NCI-H1105 treated with DMSO at 0.1 percent for 48 hours (cell line): ENCODE measurements at places on chromosomes 12 and 14.

DNA sequence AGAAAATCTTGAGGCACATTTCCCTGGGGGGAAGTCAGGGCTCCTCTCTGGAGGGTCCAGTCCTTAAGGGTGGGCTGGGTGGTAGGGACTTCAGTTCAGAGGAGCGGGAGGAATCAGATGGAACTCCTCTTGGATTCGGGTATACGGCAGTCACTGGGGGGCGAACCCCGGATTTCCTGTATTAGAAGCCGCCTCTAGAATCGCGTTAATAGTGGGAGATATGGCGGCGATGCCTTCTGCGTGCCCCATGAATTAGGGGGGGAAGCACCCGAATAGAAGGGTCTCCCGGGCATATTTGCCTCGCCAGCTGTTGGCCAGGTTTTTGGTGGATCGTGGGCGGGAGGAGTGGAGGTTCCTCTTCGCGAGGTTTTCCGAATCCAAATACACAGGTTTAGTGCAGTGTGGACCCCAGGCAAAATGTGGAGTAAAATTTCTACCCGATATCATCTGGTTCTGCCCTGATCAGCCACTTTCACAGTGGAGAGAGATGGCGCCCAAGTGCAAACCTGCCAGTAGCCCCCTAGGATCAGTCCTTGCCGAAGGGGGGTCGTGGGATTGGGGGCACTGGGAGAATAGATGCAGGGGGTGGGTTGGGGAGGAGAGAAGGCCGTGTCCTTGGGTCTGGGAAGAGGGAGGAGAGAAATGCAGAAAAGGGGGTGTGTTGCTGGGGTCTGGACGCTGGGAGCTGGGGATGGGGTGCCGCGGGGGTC lies 628 bp downstream of the MEG3 start:
- DNase-seq: no peak

DNA sequence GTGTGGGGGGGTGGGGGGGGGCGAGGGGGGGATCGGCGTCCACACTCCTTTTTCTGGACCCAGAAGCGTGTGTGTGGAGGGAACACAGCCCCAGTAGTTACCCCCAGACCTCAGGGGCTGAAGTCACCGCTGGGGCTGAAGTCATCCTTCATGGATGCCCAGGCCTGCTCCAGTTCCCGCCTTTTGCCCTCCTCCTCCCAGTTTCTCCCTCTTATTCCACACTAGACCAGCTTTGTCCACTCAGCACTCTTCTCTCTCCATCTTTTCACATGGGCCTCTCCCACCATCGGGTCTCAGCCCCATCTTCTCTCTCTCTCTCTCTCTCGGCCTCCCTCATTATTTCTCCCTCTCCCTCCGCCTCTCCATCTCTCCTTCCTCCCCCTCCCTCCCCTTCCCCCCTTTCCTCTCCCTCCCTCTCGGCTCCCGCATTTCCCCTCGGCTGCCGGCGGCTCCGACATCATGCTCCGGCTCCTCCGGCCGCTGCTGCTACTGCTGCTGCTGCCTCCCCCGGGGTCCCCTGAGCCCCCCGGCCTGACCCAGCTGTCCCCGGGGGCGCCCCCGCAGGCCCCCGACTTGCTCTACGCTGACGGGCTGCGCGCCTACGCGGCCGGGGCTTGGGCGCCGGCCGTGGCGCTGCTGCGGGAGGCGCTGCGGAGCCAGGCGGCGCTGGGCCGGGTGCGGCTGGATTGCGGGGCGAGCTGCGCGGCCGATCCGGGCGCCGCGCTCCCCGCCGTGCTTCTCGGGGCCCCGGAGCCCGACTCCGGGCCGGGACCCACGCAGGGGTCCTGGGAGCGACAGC lies at the start of gene P3H3:
TSS of gene P3H3 (plus strand) at position 426 of the 799 bp plus-strand sequence. CDS start at position 460, 34 bp downstream.
- peak; percentile 58 for DNase-seq

GRCh38 chr12:56999456-56999855 lies 6.9 kb downstream of the ZBTB39 start:
- DNase-seq: no peak

DNA sequence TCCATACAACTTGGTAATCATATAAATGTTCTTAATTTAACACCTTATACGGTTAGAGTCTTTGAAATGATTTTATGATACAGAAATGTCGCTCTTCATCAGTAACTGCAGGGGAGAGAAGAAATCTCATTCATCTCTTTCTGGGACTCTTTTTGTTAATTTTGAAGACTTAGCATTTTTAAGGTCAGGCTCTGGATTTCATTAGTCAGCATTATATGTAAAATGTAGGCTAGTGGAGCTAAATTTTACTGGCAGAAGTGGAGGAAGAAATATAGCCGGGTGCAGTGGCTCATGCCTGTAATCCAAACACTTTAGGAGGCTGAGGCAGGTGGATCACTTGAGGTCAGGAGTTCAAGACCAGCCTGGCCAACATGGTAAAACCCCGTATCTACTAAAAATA lies 4.7 kb upstream of the PTGR2 start:
- DNase-seq: no peak

DNA sequence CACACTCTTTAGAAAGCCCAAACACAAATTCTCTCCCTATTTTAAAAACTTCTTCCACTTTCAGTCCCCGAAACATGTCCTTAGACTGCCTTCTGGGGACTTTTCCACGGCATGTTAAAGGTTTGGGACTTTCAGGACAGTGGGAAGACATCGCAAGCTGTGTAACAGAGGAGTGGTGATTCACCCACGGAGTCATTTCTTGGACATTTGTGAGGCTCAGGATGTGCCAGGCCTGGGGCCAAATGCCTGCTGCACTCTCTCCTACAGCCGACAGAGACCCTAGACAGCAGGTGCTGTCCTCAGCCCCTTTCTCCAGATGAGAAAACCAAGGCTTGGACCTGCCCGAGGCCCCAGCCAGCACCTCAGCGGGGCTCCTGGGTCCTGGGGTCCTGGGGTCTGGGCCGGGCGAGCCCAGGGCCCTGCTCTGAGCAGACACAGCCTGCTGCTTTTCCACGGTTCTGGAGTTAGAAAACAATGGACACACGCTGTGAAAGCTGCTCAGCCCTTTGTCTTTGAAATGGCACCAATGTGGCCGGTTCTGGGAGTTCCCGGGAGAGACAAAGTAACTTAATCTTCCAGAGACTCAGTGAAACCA lies 370.2 kb upstream of the SFSWAP start:
- DNase-seq: no peak

- no peak for DNase-seq
These were observed 6.5 kb downstream of the KRT85 start for GRCh38 chr12:52360663-52361271.

GRCh38 chr12:11894890-11895289 lies 175.8 kb upstream of the BCL2L14 start:
- no peak for DNase-seq

- no peak for DNase-seq
These were observed 71.2 kb downstream of the VCPKMT start for GRCh38 chr14:50045039-50045711.

GRCh38 chr14:91115986-91116770 lies 2.3 kb downstream of the DGLUCY start:
- DNase-seq: no peak

GRCh38 chr14:82854901-82855300 lies 1321.2 kb upstream of the SEL1L start:
- DNase-seq: peak; percentile 34

DNA sequence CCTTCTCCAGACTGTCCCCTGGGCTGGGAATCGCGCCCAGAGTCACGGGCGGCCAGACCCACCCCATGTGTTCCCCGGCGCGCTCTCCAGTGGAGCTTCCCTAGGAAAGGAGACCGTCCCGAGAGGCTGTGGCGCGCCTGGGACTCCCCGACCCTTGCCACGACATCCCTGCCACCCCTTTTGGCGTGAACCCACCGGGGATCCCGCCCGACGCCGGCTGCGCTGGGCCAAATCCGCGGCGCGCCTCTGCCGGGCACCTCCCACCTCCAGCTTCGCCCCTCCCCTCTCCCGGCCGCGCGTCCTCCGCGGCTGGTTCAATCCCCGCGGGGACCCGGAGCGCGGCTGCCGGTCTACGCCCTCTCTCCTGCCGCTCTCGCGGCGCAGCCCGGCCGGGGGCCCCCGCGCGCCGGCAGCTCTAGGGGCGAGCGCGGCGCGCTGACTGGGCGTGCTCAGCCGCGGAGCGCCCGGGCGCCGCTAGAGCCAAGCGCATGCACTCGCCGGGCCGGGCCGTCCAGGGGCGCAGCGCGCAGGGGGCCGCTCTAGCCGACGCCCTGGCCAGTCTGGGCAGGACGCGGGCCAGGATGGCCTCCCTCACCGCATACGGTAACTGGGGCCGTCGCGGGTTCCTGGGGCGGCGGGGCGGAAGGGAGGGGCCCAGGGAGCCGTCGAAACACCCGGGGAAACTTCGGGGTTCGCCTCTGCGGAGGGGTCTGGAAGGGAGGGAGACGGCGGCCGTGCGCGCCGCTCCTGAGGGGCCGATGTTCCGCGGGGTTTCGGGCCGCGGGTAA lies 77.4 kb upstream of the ANO4 start:
- DNase-seq: no peak

GRCh38 chr12:6478416-6478815 lies 7.9 kb upstream of the VAMP1 start:
- no peak for DNase-seq

- no peak for DNase-seq
These were observed 3.9 kb upstream of the NUDT14 start for GRCh38 chr14:105185001-105185400.

DNA sequence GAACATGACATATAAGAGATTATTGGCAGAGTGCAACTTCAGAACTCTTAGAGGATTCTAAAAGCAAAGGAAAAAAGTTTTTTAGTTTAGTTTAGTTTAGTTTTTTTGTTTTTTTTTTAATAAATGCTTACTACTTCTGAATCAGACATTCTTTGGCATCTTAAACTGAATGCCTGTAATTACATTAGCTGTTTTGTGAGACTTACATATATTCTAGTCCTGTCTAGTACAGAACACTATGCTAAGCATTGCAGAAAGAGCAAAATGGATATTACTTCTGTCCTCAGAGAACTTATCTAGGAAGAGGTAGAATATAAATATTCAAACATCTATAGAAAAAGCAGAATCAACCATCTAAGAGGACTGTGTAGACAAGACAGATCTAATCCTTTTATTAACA lies 133.2 kb downstream of the RAD51B start:
- DNase-seq: no peak

DNA sequence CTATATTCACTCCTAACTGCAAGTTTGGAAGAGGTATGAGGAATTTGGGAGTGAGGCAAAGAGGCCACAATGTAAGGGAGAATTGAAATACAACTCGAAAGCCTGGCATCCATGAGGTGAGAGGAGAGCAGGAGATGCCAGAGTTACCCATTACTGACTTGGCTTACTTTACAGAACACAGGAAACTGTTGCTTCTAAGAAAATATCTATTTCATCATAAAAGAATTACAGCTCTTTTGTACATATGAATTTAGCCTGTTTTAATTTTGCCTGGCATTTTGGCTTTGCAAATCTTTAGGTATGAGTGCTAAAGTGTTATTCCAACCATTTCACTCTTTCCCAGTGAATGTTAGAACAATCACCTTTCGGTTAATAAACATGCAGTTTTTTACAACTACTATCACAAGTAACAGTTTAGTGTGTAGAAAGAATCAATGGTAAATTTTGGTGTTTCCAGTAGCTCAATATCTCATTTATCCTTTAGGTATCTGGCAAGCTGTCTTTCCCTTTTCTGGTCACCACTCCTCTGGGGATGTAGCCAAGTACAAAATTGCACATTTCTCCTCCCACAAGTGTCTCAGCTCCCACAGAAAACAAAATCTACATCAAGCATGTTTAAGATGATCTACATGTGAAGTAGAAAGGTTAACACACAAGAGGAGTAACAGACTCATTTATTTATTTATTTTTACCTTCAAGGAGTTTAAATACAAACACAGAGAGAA lies 196.6 kb upstream of the DCN start:
- DNase-seq: no peak

DNA sequence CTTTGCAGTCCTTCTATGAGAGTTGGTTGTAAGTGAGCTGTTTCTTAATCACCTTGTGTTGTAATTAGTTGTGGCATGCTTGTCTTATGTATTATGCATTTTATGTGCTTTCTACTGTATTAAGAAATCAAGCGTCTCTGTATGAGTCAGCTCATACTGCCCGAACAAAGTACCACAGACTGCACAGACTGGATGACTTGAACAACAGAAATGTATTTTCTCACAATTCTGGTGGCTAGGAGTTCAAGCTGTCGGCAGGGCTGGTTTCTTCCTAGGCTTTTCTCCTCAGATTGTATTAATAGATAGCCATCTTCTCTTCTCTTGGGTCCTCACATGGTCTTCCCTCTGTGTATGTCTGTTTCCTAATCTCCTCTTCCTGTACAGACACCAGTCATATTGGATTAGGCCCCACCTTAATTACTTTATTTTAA lies 77.7 kb downstream of the FLRT2 start:
- no peak for DNase-seq

DNA sequence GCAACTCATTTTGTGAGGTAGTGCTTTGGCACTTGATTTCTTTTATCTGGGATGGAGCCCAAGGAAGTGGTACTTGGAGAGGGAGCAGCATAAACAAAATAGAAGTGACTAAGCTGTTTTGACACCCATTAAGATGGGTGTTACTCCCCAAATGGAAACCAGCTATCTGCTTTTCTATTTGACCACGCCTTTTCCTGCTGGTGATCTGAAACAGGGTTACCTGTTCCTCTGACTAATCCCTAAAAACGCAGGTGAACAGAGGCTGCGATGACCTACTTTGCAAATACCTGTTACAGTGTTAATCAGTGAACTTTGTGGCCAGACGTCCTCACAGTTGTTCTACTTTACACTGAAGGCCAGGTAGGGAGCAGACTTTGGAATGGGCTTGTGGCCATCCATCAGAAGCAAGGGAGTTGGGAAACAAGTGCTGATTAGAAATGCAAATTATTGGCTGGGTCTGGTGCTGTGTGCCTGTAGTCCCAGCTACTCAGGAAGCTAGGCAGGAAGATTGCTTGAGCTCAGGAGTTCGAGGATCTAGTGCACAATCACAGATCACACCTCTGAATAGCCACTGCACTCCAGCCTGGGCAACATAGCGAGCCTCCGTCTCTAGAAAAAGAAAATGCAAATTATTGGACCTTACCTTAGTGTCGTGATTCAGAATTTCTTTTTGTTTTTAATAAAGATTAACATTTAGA lies 58.3 kb upstream of the HECTD1 start:
- DNase-seq: no peak

- DNase-seq: no peak
These were observed 102.8 kb upstream of the RASSF8 start for GRCh38 chr12:25855716-25856115.

DNA sequence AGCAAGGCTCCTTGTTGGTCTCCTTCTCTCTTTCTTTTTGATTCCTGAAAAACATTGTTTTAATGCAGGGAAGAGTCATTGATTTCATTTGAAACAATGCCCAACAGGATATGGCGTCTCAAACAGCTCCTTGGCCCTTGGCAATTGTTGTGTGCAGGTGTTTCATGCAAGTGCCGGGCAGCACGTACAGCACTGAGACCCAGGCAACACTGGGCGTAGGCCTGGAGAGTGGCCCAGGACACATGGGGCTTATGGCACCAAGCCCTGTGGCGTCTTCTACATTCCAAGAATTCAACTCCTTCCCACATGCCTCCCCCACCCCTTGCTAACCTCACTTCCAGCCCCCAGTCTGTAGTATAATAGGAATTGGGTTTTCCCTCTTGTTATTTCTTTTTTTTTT lies 230.4 kb downstream of the SPTSSA start:
- DNase-seq: no peak

GRCh38 chr12:99042226-99042625 lies 397.1 kb downstream of the APAF1 start:
- no peak for DNase-seq
